ENCODE measurements at places on chromosomes 1 and 21. TPM values are rescaled to one million over a fixed set of nuclear protein-coding genes. Genes with fewer than 3 reads are reported as not detected.

LRRIQ3 gene
- total RNA-seq = 0.26 TPM

TRIM58 gene
- total RNA-seq = 0.53 TPM

RGS8 gene
- total RNA-seq = under 0.01 TPM

LRRC38 gene
- 0.50 TPM for total RNA-seq

CD244 gene
- total RNA-seq = not detected

PTGFR gene
- 37.7 TPM for total RNA-seq

Measured in aortic smooth muscle cell (primary cell).